ENCODE measurements at places on chromosomes 2 and 18. TPM values are rescaled to one million over a fixed set of nuclear protein-coding genes. Genes with fewer than 3 reads are reported as not detected.

DNA sequence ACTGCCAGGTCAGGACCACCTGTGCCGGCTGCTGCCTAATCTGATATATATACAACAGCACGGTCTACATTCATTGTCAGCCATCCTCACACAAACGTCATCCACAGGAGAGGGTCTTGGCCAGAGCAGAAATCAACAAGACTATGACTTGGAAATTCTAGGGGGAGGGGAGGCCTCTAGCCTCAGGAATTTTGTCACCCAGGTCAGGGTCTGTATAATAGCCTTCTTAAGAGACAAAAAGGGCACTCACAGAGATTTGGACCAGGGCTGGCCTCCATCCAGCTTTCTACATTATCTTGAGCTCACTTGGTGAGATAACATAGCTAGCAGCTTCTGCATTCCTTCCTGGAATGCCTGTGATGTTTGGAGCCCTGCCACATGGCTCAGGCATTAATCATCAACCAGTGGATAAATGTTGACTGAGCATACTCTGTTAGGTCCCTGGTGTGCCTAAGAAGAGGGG lies 50.4 kb upstream of the CTIF start:
- DNase-seq = peak; percentile 87

- DNase-seq = no peak
Observed at GRCh38 chr2:8893978-8894820, 56.8 kb upstream of the KIDINS220 start.

GRCh38 chr2:10471955-10472354 lies 23.8 kb upstream of the ODC1 start:
- no peak for DNase-seq

GRCh38 chr2:232541961-232542714 lies 2.6 kb downstream of the CHRNG start:
- DNase-seq = no peak

DNA sequence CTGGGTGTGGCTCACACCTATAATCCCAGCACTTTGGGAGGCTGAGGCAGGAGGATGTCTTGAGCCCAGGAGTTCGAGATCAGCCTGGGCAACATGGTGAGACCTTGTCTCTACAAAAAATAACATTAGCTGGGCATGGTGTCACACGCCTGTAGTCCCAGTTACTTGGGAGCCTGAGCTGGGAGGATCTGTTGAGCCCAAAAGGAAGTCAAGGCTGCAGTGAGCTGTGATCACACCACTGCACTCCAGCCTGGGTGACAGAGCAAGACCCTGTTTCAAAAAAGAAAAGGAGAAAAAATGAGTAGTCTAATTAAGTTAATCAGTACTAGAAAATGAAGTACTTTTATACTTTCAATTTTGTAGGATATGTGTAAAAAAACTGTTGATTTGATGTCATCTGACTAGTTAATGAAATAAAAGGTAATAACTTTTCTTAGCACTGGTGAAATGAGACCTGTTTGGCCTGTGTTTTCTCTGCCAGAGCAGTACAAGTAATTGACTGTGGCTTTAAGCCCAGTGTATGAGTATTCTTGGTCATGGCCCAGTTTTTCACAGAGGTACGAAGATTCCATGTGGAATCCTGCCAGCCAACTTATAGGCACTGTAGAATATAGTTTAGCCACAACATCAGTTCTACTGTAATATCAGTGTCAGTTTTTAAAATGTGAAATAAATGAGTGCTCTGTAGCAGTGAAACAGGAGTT lies 35.8 kb downstream of the MFSD6 start:
- DNase-seq = peak; percentile 54

- no peak for DNase-seq
Observed at GRCh38 chr2:178943745-178944144, 106.2 kb downstream of the CCDC141 start.

- no peak for DNase-seq
Observed at GRCh38 chr2:144771348-144771747, 251.4 kb upstream of the ZEB2 start.

The CNRIP1 gene
- 2.4 TPM for total RNA-seq

The EGR4 gene
- 0.22 TPM for total RNA-seq

The ANKRD30BL gene
- not detected for total RNA-seq

The PAX3 gene
- total RNA-seq = not detected

The CFAP210 gene
- total RNA-seq = not detected

The MYOM1 gene
- 0.21 TPM for total RNA-seq

The CD207 gene
- not detected for total RNA-seq

Data from MCF 10A (cell line).